ENCODE measurements at places on chromosomes 11 and 22. TPM values are rescaled to one million over a fixed set of nuclear protein-coding genes. Genes with fewer than 3 reads are reported as not detected.

NRXN2 gene
- total RNA-seq, result not detected

BDNF gene
- 0.85 TPM for total RNA-seq

ANO9 gene
- total RNA-seq, result 10.7 TPM

DNA sequence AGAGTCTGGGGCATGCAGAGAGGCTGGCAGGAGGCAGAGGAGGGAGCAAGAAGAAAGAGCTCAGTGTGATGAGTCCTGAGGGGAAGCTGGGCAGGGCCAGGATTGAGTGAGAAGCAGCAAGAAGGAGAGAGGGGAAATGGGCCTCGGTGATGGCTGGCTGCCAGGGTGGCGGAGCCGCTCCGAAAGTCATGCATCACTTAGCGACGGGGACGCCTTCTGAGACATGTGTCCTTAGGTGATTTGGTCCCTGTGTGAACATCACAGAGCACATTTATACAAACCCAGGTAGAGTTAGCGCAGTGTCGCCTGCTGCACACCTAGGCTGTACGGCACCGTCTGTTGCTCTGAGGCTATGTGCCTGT, 15.1 kb downstream of the TBC1D22A start:
- DNase-seq, result no peak

DNA sequence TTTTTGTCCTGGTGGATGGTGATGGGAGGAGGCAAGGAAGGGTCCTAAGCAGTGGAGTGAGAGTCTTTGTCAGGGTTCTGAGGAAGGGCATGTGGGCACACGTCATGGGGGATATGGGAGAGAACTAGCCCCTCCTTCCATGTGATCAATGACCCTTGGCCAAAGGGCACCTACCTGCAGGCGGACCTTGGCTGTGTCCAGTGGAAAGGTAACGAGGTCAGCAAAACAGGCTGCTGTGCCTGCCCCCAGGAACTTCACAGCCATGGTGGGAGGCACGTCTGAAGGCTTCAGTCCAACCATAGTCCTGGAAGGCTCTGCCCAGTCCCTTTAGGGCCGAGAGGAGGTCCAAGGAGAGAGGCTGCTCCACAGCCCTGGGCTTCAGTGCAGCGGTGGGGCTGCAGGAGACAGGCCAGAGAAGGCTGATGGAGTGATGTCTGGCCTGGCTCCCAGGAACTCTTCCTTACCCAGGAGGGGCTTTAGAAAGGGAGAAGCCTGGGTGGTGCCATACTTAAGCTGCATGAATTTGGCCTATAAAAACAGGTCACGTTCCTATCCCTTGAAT, 2.1 kb downstream of the UCP3 start:
- DNase-seq, result no peak

All from dermis blood vessel endothelial cell (primary cell).